ENCODE measurements at places on chromosomes 12 and 14.

- no peak for DNase-seq
Observed at GRCh38 chr12:10726945-10727344, 3.8 kb upstream of the YBX3 start.

DNA sequence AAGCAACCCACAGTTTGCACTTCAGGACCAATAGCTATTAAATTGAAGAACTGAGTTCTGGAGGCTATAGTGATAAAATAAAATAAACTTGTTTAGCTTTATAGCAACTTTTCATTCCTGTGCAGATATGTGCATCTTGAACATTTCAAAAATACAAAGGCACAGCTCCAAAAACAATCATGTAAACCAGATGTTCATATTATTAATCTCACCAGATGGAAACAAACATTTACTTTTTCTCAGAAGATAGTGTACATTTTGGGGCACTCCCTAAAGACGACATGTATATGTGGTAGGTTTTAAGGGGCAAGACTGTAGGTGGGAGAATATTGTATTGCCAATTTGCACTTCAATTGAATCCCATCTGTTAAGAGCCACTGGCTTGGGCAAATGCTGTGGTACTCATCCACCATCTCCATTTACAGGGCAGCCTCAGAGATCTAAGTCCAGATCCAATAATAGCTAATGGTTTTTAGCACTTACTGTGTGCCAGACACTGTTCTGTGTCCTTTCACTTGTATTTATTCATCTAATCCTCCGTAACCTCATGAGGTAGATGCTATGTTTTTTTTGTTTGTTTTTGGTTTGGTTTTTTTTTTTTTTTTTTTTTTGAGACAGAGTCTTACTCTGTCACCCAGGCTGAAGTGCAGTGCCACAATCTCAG, 49.1 kb downstream of the PTGER2 start:
- DNase-seq: no peak

- DNase-seq: peak; percentile 32
Observed at GRCh38 chr14:51094282-51094821, 553 bp downstream of the TRIM9 start.

GRCh38 chr14:99757331-99758070, 35.7 kb upstream of the EML1 start:
- DNase-seq: no peak

DNA sequence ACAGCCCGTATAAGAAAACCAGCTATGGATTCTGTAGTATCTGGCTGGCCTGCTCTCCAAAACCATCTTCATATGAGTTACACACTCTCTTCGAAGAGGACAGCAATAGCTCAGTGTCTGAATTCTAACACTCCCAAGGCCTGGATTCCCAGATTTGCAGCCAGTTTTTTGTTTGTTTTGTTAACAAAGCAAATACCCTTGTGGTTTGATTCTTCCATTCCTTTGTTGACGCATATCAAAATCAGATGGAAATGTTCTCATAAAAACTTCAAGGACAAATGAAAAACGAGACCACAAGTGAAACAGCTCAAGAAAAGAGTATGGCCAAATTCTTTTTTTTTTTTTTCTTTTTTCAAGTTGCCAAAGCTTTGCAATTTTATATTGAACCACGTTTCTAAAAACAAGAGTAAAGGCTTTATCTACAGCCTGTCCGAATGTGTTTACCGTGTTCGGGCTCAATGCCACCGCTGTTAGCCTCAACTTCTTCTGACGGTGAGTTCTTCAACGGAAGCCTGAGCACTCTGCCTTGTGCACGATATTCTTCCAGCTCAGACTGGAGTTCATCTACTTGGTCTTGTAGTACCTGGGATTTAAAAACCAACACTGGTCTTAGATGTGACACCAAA, 67.5 kb downstream of the NIN start:
- DNase-seq: no peak

DNA sequence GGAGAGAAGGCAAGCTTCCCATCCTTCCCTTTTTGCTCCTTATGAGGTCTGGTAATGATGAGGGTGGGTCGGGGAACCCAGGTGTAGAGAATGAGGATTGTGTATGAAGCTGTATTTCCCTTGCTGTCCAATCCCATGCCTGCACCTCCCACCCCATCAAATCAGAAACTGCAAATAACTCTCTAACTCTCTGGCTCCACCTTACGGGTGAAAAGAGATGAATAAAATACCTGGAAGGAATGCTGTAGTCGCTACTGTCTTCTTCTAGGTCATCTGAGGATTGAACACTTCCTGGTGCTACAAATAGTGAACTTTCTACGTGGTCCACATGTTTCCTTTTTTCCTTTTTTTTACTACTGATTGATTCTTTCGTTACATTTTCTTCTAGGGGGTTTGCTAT, 38.9 kb upstream of the DICER1 start:
- no peak for DNase-seq

- no peak for DNase-seq
Observed at GRCh38 chr12:77992760-77993159, 162.1 kb downstream of the NAV3 start.

- no peak for DNase-seq
Observed at GRCh38 chr12:90943255-90943654, 11.7 kb downstream of the CCER1 start.

GRCh38 chr12:5864301-5864700, 80.8 kb downstream of the ANO2 start:
- DNase-seq: no peak

GRCh38 chr14:42023452-42023851, 416.8 kb downstream of the LRFN5 start:
- DNase-seq: no peak

DNA sequence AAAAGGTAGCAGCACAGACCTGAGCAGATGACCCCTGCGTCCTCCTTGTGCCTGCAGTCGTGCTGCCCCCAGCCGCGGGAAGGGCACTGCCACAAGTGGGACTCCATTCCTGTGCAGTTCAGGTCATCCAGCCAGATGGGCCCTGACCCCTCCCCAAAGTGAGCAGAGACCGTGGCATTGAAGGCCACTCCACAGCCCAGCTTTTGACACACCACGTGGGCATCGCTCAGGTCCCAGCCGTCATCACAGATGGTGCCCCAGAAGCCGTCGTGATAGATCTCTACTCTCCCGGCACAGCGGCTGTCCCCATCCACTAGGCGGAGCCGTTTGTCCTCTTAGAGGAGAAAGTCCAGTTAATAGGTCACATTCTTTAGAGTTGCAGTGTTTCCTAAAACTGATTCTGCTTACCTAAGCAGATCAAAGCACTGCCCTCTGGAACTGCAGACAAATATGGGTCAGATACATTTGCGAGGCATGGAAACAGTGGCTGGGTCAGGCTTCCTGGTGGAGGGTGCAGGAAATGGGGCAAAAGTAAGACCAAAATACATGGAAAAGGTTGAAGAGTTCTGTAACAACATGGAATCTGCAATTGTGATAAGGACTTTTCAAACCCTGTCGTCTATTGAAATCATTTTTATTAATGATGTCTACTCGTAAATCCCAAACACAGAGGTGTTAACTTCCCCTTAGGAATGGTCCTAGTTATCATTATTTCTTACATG, 69.4 kb downstream of the CD163L1 start:
- DNase-seq: no peak

- DNase-seq: peak; percentile 28
Observed at GRCh38 chr14:38867561-38868150, 235.4 kb downstream of the SEC23A start.

GRCh38 chr12:116540622-116541152, 18.5 kb upstream of the MAP1LC3B2 start:
- no peak for DNase-seq

DNA sequence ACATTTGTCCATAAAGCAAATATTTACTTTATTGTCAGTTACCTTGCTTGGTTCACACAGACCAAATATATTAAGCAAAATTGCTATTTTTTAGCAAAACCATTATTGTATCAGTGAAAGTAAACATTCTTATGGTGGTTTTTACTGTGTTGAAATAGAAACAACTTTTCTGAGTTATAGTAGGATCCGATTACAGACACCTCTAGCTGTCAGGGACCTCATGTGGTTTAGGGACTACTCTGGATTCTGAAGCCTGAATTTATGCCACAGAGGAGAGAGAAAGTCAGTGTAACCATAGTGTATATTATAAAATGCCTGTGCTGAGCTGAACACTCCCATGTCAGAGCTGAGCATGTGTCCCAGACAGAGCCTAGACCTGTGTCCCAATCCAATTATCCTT, 287.5 kb downstream of the FLRT2 start:
- DNase-seq: no peak

- no peak for DNase-seq
Observed at GRCh38 chr12:76177821-76178220, 93.3 kb upstream of the NAP1L1 start.

GRCh38 chr14:96204151-96205058, at the start of gene BDKRB2:
TSS of gene BDKRB2 (plus strand) at chr14:96204839. CDS start at chr14:96237108, 32,269 bp downstream.
- DNase-seq: no peak

- no peak for DNase-seq
Observed at GRCh38 chr12:127240249-127240929, 1026.6 kb upstream of the TMEM132C start.

- no peak for DNase-seq
Observed at GRCh38 chr12:67797185-67797741, 148.7 kb downstream of the DYRK2 start.

GRCh38 chr12:30908722-30909348, 17.7 kb upstream of the TSPAN11 start:
- no peak for DNase-seq

GRCh38 chr12:75716291-75717025, 205.0 kb upstream of the KRR1 start:
- no peak for DNase-seq

- peak; percentile 48 for DNase-seq
Observed at GRCh38 chr14:99242816-99243721, 28.9 kb downstream of the BCL11B start.

- DNase-seq: no peak
Observed at GRCh38 chr12:50934981-50935807, 17.1 kb upstream of the HIGD1C start.

- no peak for DNase-seq
Observed at GRCh38 chr12:52358575-52359350, 8.5 kb downstream of the KRT85 start.

DNA sequence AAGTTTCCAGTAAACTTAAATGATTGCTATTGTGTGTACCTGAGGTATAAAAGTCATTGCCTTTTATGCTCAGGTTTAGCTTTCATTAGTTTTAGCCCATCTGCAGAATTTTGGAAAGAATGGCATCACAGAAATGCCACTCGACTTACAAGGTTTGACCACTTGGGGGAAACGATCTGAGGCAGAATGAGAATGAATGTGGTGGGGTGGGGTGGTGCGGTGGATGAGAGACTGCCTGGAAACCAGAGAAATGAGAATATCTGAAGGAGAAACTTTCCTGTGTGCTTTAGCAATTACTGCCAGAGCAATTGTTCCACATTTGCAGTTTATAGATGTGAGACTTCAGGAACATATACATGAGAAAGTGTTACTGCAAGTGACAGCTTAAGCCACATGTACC, 225.4 kb upstream of the PDE3A start:
- no peak for DNase-seq

DNA sequence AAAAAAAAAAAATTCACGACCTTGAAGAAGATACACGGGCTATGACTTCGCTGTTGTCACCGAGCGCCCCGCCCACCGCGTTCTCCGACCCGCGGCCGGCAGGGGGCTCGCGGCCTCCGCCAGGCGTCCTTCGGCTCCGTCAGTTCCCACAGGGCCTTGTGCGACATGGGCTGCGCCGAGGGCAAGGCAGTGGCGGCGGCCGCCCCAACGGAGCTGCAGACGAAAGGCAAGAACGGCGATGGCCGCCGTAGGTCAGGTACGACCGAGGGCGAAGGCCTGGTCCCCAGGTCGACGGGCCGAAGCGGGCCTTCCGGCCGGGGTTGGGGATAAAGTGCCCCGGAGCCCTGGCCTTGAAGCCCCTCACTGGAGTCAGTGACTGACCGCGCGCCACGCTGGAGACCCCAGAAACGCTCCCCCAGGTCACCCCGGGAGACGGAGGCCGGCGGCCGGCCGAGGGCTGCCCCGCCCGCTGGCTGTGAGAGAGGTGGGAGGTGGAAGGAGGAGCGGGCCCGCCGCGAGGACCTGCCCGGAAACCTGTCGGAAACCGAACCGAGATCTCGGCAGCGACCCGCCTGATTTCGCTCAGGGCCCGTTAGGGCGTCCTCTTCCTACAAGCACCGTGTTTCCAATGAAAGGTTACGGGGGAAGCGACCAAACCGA, at the start of gene TXNRD1:
Gene TXNRD1 (plus strand): TSS at position 142 of the 660 bp plus-strand sequence. CDS start 24 bp downstream, at position 166.
- peak; percentile 79 for DNase-seq

GRCh38 chr14:87935886-87936285, 57.1 kb downstream of the GALC start:
- no peak for DNase-seq

- no peak for DNase-seq
Observed at GRCh38 chr12:120363274-120363855, 5.6 kb downstream of the MSI1 start.

- no peak for DNase-seq
Observed at GRCh38 chr12:132393991-132394949, 64.9 kb upstream of the GALNT9 start.

- DNase-seq: no peak
Observed at GRCh38 chr14:70707138-70708038, 65.7 kb downstream of the TTC9 start.

DNA sequence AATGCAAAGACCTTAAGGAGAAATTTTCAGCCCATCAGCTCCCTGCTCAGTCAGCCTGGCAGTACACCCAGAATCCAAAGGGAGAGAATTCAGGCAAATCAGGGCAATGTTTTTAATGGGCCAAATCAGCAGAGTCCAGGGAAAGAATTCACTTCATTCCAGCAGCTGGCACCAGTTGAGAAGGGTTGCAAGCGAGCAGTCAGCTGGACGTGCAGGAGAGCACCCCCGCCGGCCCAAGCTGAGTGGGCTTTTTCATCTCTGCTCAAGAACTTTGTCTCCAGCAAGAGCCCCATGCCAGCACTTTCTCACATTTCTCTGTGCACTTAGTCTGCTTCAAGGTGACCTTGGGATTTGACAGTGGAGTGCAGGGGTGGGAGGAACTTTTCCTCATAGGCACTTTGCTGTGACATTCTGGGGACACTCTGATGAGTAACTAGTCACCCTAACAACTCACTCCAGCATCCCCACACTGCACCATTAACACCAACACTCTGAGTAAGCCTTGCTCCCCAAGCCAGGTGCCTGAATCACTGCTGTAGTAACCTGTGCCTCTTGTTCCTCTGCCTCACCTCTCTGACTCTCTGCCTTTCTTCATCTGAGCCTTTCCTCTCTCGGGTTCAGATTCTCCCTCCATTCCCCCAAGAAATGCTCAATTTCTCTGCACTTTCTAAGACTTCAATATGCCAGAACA, 2.2 kb downstream of the ENDOU start:
- no peak for DNase-seq

DNA sequence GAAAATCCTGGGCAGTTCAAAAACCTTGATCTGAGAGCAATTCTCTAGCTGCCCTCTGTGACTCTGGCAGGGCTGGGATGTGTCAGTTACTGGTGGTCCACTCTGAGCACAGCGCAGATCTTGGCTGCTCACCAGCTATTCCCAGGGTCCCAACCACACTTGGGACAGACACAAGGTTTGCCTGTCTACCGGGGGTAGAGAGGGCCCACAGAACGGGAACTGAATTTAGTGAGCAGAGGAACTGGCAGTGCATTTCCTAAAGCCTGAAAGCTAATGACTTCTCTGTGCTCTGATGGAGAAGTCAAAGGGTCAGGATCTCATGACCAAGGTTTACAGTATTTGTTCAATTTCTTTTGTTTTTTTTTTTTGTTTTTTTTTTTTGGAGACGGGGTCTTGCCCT, 2.6 kb downstream of the PDE6H start:
- no peak for DNase-seq

GRCh38 chr14:32677129-32677780, 261.4 kb upstream of the NPAS3 start:
- no peak for DNase-seq
